Type B pancreatic cell (in vitro differentiated cells): ENCODE measurements at places on chromosomes 4 and X.
A peak's percentile ranks its signal among the peaks of the same experiment; 100 is the strongest.

DNA sequence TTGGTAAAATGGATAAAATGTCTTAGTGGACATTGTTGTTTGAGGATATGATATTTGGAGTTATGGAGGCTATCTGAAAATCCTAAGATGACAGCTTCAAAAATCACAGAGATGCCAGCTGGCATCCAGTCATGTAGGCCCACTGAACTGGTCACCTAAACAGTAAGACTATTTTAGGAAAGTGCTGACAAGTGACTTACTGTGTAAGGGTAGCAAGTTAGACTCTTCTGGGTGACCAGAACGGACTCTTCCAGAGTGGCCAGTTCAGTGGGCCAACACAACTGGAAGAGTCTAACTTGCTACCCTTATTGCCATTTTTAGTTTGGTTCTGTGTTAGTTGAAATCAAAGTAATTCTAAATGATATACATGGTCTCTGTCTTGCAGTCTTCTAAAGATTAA, 61.4 kb upstream of the ATP8A1 start:
- no peaks in the 10 kb centered on the region for H3K27me3 ChIP-seq
- H3K4me1 ChIP-seq, result no peaks in the 10 kb centered on the region
- no peak for DNase-seq
- no peaks in the 10 kb centered on the region for H3K36me3 ChIP-seq

GRCh38 chrX:112163906-112164305, 81.3 kb upstream of the TRPC5 start:
- H3K27ac ChIP-seq, result no peak overlapping the region
- H3K27me3 ChIP-seq, result no peaks in the 10 kb centered on the region
- DNase-seq, result no peak
- H3K4me3 ChIP-seq, result no peak overlapping the region
- H3K36me3 ChIP-seq, result no peaks in the 10 kb centered on the region

DNA sequence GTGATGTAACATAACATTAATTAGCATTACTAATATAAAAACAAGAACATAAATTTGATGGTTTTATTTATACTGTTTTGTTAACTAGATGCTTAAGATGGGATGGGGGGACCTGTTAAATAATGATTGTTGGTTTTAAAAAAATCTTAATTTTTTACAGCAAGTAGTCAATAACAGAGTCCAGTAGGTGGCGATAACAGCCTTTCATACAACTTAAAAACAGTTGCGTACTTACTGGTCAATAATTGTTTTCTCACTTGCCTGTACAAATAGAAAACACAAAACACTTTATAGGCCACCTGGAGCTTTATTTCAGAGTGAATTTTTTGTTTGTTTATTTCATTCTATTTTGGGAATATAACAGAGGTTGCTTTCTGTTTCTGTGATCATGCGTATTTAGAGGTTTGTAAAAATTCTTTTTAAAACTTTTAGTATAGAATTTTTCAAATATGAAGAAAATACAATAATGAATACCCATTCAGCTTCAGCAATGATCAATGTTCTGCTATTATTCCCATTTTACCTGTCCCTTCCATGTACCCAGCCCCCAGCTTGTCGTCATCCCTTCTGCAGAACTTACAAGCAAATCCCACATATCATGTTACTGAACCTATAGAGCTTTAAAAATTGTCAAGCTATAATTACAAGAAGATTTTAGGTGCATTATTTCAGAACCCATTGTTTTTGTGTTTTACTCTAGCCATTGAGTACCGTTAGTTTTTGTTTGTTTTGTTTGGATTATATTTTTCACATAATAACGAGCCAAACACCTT, 97.1 kb downstream of the MRPL1 start:
- H3K4me3 ChIP-seq, result no peak overlapping the region
- no peaks in the 10 kb centered on the region for H3K27me3 ChIP-seq
- peaks cover 2% of the 10 kb centered on the region for H3K36me3 ChIP-seq
- no peak overlapping the region for H3K27ac ChIP-seq

DNA sequence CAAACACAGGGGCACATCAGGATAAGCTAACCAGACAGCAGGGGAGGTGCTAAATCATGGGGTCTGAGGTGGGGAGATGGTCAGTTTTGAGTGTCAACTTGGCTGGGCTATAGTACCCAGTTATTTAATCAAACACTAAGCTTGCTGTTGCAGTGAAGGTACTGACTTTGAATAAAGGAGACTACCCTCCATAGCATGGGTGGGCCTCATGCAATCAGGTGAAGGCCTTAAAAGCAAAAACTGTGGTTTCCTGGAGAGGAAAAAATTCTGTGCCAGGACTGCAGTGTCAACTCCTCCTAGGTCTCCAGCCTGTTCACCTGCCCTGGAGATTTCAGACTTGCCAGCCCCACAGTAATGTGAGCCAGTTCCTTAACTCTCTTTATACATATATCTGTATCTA, 12.6 kb upstream of the HSFX2 start:
- H3K27me3 ChIP-seq, result no peaks in the 10 kb centered on the region
- no peak overlapping the region for H3K4me3 ChIP-seq

- no peaks in the 10 kb centered on the region for H3K27me3 ChIP-seq
- no peak for DNase-seq
- H3K27ac ChIP-seq, result no peak overlapping the region
- no peaks in the 10 kb centered on the region for H3K4me1 ChIP-seq
- no peak overlapping the region for H3K4me3 ChIP-seq
- no peaks in the 10 kb centered on the region for H3K36me3 ChIP-seq
These were observed 1.6 kb upstream of the ASB5 start for GRCh38 chr4:176270669-176271068.

GRCh38 chr4:145618210-145618931, 814 bp upstream of the MMAA start:
- H3K4me1 ChIP-seq, result peaks cover 28% of the 10 kb centered on the region
- peaks cover 13% of the 10 kb centered on the region for H3K36me3 ChIP-seq
- H3K27me3 ChIP-seq, result no peaks in the 10 kb centered on the region
- peak overlapping the region; percentile 100 for H3K27ac ChIP-seq
- DNase-seq, result no peak

- H3K27me3 ChIP-seq, result no peaks in the 10 kb centered on the region
- H3K4me1 ChIP-seq, result no peaks in the 10 kb centered on the region
- no peaks in the 10 kb centered on the region for H3K36me3 ChIP-seq
- no peak overlapping the region for H3K27ac ChIP-seq
These were observed 87.1 kb downstream of the BEND2 start for GRCh38 chrX:18133605-18134004.

DNA sequence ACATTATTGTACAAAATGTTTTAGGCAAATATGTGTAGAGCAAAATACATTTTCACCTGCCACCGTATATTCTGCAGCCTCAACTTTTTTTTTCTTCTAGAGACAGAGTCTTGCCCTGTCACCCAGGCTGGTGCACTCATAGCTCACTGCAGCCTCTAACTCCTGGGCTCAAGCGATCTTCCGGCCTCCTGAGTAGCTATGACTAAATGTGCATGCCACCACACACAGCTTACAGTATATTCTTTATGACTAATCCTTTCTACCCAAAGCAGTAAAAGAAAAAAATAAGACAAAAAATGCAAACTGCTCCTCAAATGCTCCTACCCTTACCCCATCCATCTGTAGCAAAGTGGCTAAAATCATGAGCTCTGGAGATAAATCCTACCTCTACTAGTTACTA, 426.3 kb downstream of the KCNIP4 start:
- no peak for DNase-seq
- H3K4me1 ChIP-seq, result no peaks in the 10 kb centered on the region
- H3K4me3 ChIP-seq, result no peak overlapping the region
- peaks cover 17% of the 10 kb centered on the region for H3K27me3 ChIP-seq

DNA sequence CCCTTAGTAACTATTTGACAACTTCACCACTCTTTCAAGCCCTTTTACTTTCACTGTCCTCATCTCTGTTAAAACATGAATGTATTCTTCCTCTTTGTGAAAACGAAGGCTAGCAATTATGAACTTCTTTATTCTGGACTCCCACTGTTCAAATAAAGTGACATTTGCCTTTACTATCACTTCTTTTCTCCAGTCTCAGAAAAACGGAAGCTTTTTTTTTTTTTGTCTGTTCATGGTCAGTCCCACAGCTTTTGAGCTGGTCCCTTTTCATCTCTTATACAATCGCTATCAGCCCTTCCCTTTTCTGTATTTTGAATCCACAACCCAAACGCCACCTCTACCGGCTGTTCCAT, 327.7 kb downstream of the DKK2 start:
- no peaks in the 10 kb centered on the region for H3K27me3 ChIP-seq
- no peak overlapping the region for H3K27ac ChIP-seq
- DNase-seq, result no peak
- no peaks in the 10 kb centered on the region for H3K4me1 ChIP-seq
- no peak overlapping the region for H3K4me3 ChIP-seq

GRCh38 chr4:150212927-150213326, 134.7 kb downstream of the DCLK2 start:
- H3K4me1 ChIP-seq, result peaks cover 38% of the 10 kb centered on the region
- H3K27ac ChIP-seq, result no peak overlapping the region
- H3K36me3 ChIP-seq, result peaks cover 15% of the 10 kb centered on the region
- H3K27me3 ChIP-seq, result no peaks in the 10 kb centered on the region

- H3K36me3 ChIP-seq, result no peaks in the 10 kb centered on the region
- H3K27ac ChIP-seq, result no peak overlapping the region
- no peak overlapping the region for H3K4me3 ChIP-seq
- DNase-seq, result no peak
- H3K4me1 ChIP-seq, result no peaks in the 10 kb centered on the region
These were observed 449.6 kb downstream of the GLUD2 start for GRCh38 chrX:121496966-121497365.

- H3K36me3 ChIP-seq, result no peaks in the 10 kb centered on the region
- no peaks in the 10 kb centered on the region for H3K4me1 ChIP-seq
- H3K27ac ChIP-seq, result no peak overlapping the region
These were observed 1671.6 kb upstream of the TENM3 start for GRCh38 chr4:180571516-180572055.

DNA sequence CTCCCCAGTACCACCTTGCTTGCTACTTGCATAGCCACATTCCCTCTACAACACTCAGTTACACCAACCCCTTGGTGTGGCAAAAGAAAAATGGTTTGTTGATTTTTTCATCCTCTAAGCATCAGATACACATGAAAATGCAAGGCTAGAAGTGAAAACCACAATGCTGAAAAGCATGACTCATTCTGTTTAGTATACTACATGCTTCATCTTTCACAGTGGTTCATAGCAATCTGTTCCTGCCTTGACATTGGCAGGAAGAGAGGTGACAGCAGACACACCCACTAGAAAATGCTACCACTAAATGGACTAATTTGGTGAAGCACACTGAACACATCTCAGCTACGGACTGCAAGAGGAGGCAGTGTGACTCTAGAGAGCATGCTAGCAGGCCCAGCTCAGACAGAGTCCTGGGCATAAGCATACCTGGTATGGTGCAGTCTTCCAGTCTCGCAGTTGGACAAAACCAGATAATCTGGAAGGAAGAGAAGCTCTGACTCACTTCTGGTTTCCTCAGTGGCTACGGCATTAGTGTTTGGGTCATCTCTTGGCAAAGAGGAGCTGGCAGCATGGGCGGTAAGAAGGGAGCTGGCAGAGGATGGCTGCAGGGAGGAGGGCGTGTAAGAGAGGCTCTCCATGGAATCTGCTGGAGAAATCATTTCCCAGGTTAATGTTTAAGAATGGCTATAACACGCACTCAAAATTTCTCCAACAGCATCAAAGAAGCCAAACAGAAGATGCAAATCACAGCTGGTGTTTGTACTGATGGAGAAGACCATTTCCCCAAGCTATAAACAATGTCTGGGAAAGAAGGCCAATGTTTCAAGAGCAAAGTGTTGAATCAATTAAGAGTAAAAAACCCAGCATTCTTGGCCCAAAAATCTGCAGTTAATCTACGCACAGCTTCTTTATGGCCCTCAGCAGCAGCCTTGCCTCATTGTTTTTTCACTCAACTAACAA, 37.8 kb downstream of the GAB3 start:
- no peak overlapping the region for H3K4me3 ChIP-seq
- no peaks in the 10 kb centered on the region for H3K4me1 ChIP-seq
- no peak for DNase-seq
- no peaks in the 10 kb centered on the region for H3K36me3 ChIP-seq
- no peak overlapping the region for H3K27ac ChIP-seq
- H3K27me3 ChIP-seq, result peaks cover 4% of the 10 kb centered on the region

DNA sequence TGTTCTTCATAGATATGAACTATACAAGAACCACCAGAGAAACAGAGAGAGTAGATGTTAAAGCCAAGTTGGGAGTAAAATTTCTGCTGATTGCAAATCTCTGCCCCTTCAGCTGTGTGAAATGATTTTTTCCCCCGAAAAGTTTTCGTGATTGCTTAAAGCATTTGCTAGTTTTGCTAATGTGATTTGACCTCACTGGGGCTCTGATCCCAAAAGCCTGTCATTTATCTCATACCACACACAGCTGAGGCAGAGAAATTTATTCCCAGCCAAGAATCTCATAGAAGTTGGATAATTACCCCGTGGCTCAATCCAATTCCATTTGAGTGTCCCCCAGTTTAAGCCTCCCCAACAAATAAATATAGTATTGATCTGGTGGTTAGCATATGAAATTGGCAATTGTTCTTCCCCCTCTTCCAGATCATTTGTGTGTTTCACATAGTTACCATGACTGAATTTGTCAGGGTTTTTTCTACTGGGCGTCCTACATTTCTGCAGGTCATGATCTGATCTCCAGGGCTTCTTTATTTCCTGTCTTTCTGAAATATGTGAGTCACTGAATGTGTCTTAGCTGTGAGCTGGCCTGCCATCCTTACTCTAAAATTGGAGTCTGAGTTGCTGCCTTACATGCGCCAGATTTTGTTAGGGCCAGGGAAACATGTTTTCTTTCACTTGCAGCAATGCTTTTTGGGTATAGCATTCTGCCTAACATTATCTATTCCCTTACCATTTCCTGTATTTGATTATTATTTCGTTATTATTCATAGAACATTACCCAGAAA, 167.5 kb upstream of the FRMPD4 start:
- H3K4me1 ChIP-seq, result no peaks in the 10 kb centered on the region
- no peak overlapping the region for H3K27ac ChIP-seq
- H3K27me3 ChIP-seq, result no peaks in the 10 kb centered on the region

GRCh38 chrX:119688911-119689321, 4.1 kb downstream of the SEPTIN6 start:
- peaks cover 23% of the 10 kb centered on the region for H3K4me1 ChIP-seq
- no peaks in the 10 kb centered on the region for H3K27me3 ChIP-seq
- no peak overlapping the region for H3K4me3 ChIP-seq
- no peak for DNase-seq
- H3K27ac ChIP-seq, result no peak overlapping the region
- H3K36me3 ChIP-seq, result no peaks in the 10 kb centered on the region

GRCh38 chr4:121958777-121959176, 6.9 kb upstream of the TRPC3 start:
- no peaks in the 10 kb centered on the region for H3K4me1 ChIP-seq
- no peak overlapping the region for H3K27ac ChIP-seq
- no peaks in the 10 kb centered on the region for H3K36me3 ChIP-seq
- no peak overlapping the region for H3K4me3 ChIP-seq
- peaks cover 30% of the 10 kb centered on the region for H3K27me3 ChIP-seq
